Amniotic stem cell (primary cell): ENCODE measurements at places on chromosomes 4 and X.
A peak's percentile ranks its signal among the peaks of the same experiment; 100 is the strongest.

DNA sequence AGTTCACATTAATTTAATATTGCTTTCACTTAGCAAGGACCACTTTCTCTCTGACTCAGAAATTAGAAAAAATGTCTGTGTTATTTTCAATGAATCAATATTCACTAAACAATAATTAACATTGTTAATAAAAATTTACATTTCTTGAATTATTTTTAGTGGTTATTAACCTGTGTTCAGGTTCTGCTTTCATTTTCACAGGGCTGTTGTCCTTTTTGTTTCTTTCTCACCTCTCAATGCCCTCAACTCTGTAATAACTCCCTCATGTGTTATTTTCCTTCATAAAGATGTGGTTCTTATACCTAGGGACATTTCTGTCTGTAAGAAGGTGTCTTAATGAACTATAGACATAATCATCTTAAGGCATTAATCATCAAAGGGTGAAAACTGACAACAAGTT, 43.1 kb upstream of the PRR27 start:
- no peak for DNase-seq

DNA sequence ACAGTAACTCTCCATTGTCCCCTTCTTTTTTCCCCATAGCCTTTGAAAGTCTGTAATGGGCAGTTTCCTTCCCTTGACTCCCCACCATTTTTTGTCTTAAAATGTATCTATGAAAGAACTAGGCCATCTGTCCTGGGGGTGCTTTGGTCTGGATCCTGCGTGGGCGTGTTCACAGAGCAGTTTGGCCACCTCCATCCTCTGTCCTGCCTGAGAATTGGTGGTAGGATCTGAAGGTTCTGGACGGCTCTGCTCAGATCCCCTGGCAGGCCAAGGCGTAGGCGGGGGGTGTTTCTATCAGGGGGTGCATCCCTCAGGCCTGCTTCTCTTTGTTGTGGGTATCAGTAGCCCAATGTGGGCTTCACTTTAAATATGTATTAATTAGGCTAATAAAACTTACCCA, 107.1 kb downstream of the FAM193A start:
- no peak for DNase-seq

GRCh38 chr4:181364504-181364903, 878.7 kb upstream of the TENM3 start:
- DNase-seq: no peak

GRCh38 chrX:131741103-131741581, 197.3 kb downstream of the OR13H1 start:
- DNase-seq: peak; percentile 3

GRCh38 chr4:168928346-168928745, 81.7 kb downstream of the CBR4 start:
- no peak for DNase-seq

GRCh38 chrX:115372152-115372551, 82.6 kb downstream of the LUZP4 start:
- peak; percentile 8 for DNase-seq

GRCh38 chrX:55220119-55220794, at the start of gene PAGE5:
PAGE5 (plus strand) TSS chrX:55220346; CDS start chrX:55221383, 1,037 bp downstream.
- no peak for DNase-seq

- no peak for DNase-seq
Measured at GRCh38 chr4:8135666-8136065, 22.9 kb downstream of the ABLIM2 start.
